Activated CD4-positive, alpha-beta T cell treated with anti-CD3 and anti-CD28 coated beads for 1 hour (primary cell): ENCODE measurements at places on chromosomes 3 and 15.

GRCh38 chr15:83306561-83306960 lies 22.1 kb upstream of the BNC1 start:
- DNase-seq, result no peak

DNA sequence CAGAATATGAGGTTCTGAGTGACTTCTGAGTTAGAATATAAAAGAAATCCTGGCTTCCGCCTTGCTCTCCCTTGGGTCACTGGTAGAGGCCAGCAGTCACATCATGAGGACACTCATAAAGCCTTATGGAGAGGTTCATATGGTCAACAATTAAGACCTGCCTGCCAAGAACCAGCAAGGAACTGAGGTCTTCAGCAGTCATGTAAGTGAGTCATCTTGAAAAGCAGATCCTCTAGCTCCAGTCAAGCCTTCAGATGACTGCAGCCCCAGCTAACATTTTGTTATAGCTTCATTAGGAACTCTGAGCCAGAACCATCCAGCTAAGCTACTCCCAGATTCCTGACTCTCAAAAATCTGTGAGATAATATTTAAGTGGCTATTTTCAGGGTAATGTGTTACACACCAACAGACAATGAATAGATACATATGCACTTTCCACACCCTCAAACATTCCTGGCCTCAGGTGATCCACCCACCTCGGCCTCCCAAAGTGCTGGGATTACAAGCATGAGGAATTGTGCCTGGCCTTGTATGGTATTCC lies 447.2 kb downstream of the SHQ1 start:
- DNase-seq, result no peak

DNA sequence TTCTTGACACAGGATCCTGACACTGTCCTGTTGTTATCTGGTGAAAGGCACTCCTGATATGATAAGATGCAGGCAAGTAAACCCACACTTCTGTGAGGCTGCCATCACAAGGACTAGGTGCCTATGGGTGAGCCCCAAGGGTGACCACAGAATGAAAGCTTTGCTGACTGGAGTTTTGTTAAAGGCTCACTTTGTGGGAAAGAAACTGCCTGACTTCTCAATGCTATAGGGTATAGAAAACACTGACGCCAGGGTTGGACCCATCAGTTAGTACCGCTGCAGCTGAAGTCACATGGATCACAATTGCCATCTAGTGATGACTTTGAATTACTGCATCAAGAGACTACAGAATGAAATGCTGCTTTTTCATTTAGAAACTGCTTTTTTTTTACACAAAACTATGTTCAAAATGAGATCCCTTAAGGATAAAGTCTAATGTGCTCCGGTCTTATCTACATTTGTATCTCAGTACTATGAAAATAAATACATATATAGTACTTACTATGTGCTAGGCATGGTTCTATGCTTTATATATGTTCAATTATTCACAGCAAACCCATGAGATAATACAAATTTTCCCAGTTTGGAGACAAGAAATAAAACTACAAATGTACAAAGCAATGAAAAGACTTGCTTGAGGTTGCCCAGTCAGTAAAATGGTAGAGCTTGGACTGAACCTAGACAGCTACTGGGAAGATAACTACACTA lies 64.2 kb upstream of the CMSS1 start:
- DNase-seq, result no peak

DNA sequence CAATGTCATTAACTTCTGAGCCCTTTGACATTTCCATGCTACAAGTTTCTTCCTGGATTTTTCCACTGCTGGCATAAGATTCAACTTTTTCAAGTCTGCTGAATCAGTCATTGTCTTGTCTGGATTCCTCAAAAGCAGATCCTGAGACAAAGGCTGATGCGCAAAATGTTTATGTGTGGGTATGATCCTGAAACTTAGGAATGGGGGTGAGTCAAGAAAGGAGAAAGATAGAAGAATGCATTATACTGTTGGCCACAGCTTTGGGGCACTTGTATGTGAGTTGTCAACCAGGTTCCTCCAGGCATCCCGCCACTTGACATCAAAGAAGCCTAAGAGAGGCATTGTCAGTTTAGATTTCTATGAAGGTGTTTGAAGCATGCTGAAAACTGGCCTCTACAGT lies 50.4 kb downstream of the FOXB1 start:
- DNase-seq, result no peak

DNA sequence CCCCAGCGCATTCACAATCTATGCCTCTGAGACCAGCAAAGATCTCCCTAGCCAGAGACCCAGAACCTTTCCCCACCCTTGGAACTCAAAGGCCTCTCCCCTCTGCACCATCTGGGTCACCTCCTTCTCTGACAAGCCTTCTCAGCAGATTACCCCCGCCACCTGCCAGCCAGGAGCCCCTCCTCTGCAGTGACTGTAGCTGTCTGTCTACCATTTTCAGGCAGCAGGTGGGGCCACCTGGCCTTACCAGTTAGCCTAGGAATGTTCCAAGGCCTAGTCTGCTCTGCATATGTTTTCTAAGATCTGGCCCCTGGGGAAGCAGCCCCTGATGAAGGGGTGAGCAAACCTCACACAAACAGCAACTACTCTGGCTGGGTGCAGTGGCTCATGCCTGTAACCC lies 2.4 kb downstream of the MYLK start:
- no peak for DNase-seq
